B cell (primary cell): ENCODE measurements at places on chromosomes 16 and 17.
A peak's percentile ranks its signal among the peaks of the same experiment; 100 is the strongest.

DNA sequence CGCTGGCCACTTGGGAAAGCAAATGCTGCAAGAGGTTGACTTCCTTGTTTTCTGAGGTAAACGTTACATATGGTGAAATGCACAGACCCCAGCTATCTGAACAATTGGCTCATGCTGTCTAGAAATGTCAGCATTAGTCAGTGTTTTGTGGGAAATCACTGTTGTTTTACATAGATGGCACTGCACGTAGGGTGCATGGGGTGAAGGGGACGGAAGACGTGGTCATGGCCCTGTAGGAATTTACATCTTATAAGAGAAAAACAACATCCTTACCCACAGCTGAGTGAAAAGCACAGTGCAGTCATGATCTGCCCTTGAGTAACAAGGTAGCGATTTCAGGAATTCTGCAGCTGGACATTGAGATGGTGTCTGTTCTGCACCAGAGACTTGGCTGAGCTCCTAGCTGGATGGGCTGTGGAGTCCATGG is 15.2 kb downstream of the RPTOR start:
- DNase-seq, result no peak

DNA sequence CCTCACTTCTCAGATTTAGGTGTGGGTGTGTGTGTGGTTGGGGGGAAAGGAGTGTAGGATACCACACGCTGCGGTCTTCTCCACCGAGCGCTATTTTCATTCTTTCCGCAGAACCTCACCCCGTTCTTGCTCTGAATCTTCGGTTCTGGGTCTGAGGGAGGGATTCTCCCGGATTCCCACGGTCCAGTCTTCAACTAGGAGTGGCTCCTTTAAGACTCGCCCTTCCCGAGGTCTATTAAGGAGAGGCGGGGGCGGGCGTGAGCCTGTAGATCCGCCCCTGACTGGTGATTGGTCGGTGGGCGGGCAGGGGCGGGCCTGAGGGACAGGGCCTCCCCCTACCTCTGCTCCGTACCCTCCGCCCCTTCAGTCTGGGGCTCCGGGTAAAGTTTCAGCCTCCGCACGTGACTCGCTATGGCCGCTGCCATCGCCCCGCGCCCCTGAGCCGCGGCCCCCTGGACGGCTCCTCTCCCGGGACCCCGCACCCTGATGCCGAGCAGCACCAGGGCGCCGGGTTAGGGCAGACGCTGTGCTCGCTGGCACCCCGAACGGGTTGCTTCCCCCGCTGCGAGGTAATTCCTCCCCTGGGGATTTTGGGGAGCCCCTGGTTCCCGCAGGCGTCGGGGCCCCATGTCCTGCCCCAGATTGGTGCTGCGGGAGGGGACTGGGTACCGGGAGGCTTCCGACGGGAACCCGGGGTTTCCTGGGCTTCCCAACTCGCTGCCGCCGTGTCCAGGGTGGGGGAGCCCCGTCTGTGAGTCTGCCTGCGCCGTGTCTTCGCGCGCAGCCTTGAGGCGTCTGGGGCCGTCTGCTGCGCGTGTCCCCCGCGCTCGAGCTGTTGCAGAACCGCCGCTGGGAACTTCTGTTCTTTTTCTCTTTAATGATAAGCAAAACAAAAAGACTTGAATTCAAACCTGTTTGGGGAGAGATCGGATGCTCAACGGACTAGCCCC is 9.2 kb downstream of the RARA start:
- DNase-seq, result peak; percentile 95

DNA sequence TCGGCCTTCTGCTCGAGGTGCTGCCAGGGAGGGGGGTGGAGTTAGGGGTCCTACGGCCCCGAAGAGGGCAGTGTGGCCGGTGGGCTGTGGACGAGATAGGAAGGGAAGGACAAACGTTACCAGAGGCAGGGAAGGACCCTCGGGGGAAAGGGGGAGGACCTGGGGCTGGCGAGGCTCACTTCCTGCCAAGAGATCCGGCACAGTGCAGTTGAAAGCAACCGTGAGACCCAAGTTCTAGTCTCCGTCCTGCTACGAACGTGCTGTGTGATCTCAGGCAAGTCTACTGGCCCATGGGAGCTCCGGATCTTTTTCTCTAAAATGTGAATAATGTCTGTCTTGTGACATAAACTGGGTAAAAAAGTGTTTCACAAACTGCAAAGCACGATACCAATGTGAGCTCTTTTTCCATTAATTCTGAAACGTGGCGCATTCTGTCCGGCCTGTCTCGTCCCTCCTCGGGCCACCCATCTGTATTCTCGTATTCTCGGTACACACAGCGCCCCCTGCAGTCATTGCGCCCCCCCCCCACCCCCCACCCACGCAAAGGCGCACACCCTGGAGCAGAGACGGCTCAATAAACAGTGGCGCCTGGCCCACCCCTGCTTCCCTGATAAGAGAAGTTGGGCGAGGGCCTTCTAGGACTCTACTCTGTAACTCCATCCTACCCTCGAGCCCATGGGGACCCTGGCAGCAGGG is 8.8 kb downstream of the CYGB start:
- peak; percentile 65 for DNase-seq

DNA sequence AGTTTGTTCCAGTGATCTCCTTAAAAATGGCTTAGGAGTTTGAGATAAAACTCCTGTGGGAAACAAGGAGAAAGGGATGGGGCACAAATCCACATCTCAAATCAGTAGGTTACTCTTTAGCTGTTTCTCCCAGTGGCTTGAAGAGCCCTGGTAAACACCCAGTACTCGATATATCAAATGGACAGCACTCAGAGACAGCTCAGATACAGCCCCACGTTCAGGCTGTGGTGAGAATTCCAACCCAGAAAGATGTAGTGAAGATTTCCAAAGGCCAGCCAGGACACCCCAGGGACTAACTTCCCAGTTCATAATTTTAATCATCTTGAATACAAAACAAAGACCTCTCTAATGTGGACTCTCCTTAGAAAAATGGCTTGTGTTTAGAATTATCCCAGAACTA is 6.4 kb upstream of the VEZF1 start:
- DNase-seq, result no peak

DNA sequence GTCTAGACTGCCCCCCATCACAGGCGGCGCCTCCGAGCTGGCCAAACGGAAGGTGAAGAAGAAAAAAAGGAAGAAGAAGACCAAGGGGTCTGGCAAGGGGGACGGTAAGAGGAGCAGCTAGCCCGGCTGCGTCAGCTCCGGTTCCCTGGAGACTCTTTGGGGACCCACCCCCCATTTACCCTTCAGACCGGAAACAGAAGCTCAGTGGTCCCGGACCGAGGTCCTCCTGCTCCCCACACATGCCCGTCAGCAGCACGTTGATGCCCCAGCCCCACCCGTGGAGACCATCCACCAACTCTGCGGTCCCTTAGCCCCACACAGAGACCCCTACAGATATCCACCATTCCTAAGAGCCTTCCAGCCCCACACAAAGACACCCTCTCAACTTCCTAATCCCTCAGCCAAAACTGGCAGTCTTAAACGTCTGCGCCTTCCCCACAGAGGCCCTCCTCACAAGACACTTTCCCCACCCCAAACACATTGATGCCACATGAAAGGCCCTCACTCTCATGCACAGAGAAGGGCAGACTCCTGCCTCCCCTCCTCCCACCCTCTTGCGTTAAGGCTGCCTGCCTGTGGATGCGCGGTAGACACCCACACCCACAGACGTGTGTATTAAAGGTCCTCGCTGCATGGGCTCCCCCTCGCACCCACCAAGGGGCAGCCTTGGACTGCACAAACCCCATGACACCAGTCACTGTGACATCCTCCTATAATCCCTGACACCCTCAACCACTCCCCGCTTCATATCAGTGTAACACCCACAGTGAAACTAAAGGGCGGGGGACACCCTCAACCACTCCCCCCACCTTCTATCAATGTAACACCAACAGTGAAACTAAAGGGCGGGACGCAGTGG is 58.2 kb upstream of the RPH3AL start:
- DNase-seq, result no peak

DNA sequence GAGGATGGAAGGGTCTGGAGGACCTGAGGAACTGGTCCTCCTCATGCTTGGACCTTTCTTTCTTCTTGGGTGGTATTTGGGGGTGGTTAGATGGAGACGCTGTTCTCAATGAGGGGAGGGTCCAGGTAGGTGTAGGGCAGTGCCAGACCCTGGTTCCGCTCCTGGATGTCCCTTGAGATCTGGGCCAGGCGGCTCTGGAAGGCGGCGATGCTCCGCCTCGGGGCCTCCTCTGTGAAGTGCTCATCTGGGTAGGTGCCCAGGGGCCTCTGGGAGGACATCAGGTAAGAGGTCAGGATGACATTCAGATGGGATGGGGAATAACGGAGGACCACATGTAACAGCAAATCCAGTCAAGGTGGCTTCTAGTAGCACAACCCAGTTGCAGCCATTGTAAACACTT is 9.0 kb upstream of the ALOX12B start:
- DNase-seq, result no peak

- DNase-seq, result no peak
Observed at GRCh38 chr17:83183145-83183948, 103.9 kb downstream of the METRNL start.

GRCh38 chr17:726271-726919 is 6.0 kb upstream of the TLCD3A start:
- no peak for DNase-seq

DNA sequence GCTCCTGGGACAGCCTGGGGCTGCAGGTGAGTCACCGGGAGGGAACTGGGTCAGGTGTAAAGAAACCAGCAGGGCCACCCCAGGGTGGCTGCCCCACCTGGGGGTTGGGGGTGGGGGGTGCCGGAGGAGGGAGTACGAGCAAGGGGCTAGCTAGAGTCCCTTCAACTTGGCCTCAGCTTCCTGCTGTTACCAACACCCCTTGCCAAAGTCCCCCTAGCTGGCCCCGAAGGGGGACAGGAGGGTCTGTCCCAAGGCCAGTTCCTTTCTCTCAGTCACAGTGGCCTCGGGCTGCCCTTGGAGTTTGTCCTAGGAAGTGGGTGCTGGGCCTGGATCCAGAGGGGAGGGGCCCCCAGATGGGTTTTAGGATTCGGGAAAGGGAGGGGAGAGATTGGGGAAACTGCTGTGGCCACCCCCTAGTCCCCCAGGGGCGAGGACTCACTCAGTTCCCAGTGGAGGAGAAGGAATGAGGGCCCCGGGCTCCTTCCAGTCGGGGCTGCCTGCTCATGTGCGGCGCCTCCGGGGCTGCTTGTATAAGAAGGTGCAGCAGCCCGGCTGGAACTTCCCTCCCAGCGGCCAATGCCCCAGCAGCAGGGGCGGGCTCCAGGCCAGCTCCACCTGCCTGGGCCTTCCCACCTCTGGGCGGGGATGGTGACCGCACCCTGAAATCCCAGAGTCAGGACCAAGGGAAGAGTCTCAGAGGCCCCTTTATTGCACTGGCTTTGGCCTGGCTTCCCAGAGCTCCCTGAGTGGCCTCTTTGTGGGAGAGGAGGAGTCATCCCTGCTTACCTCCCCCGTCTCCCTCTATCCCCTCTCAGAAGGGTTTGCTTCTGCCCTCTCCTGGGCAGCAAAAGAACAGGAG is 7.3 kb downstream of the ARHGAP27 start:
- DNase-seq, result peak; percentile 25

DNA sequence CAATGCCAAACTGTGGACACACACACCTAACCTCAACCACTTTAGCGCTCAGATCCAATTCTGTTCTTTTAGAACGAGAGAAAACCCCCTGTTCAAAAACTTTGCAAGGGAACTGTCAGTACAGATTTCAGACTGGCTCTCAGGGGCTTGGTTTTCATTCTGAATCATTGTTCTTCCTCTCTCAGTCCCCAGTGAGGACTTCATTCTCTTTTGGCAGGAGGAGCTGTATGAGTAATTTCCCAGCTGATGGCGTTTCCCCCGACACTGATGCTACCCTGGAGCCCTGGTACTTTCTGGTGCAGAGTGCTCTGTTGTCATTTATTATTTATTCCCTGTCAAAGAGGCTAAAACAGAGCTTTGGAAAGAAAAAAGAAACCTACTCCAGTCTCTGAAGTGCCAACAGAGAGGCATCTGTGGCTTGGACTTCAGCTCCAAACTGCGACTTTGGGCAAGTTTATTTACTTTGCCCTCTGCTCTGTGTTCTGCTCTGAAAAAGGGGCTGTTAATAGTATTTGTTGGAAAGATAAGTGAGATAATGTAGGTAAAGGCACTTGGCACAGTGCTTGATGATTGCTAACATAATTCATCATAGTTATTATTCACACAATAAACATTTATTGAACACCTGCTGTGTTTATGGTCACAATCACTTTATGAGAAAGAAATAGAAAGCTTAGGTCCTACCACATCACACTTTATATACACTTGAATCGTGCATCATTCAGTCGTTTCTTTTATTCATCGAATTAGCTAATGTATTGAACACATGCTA is 28.3 kb downstream of the ETV4 start:
- no peak for DNase-seq

DNA sequence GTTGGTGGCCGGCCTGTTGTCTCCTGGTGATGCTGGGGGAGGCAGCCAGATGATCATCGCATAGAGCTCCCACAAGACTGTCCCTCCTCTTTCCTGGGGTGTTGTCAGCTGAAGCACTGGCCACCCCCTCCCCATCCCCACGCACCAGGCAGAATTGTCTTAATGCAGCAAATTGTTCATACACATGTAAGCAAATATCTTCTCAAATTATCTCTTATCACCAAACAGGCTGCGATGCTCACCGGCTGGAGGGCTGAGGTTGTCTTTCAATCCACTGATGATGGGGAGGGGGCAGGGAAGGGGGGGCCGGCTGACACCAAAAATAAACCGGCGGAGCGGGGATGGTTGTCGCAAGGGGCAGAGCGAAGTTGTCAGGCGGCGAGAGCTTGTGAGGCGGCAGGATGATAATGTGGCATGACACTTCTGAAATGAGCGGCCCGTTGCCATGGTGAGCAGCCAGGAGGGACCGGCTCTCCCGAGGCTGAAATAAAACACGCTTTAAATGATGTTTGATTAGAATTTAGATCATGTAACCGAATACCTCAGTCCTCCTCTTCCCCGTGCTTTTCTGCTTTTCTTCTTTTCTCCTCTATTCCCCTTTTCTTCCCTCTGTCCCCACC is 59.8 kb downstream of the MRM1 start:
- DNase-seq, result no peak

DNA sequence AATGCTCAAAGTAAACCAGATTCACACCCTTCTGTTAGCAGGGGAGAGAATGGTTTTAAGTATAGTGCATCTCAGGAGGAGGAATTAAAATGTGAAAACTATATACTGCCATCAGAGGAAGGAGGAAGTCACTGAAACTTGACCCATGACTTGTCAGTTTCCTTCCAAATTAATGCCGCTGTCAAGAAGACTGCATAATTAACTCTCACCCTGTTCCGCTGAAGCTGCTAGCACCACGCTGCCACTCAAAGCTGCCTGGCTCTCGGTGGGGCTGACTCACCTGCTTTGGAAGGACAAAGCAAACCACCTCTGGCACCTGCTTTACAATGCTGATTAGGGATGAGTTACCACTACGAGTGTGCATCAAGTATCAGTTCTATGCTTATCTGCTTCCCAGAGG is 37.8 kb upstream of the ULK2 start:
- DNase-seq, result no peak

- DNase-seq, result no peak
Observed at GRCh38 chr17:74637926-74638325, 14.4 kb upstream of the CD300E start.

GRCh38 chr17:64520359-64520758 is 13.6 kb downstream of the CEP95 start:
- no peak for DNase-seq

- DNase-seq, result no peak
Observed at GRCh38 chr17:35448899-35449227, 297 bp upstream of the SLFN13 start.

GRCh38 chr16:76963614-76964315 is 227.2 kb upstream of the MON1B start:
- peak; percentile 44 for DNase-seq

- no peak for DNase-seq
Observed at GRCh38 chr17:6429266-6429665, 5.7 kb downstream of the AIPL1 start.
